ENCODE measurements at places on chromosomes 2 and 18.

DNA sequence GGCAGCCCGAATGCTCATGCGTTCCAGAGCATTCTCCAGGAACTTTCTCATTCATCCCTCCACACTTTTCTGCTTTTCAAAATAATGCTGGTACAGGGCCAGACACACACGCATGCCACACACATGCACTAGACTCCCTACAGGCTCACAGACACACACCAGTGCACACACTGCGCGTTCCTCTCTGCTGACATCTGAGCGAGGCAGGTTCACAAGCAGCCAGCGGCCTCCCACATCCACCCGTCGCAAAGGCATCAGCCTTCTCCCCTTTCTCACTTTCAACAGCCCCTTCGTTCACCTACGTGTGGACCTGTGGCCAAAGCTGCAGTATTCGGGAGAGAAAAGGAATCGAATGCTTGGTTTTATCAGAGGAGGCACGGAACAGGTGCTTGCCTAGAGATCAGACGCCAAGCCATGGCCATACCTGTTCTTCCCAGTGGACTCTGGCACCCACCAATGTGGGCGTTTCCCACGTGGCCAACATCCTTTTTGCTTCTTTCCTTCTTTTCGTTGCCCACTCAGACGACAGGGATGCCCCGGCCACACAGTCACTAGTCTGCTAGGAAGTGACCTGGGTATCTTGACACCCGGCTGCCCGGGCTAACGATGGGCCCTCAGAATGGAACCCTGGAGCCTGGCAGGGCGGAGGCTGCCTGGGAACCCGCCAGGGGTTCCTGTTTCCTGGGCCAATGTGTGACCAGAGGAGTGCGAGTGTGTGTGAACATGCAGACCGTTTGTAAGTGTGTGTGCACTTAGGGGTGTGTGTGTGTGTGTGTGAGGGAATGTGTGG lies 85.8 kb upstream of the ID2 start:
- no peak for DNase-seq

- DNase-seq, result no peak
Measured at GRCh38 chr2:36405183-36405582, 49.6 kb downstream of the CRIM1 start.

- DNase-seq, result no peak
Measured at GRCh38 chr2:233572468-233572867, 5.9 kb upstream of the USP40 start.

DNA sequence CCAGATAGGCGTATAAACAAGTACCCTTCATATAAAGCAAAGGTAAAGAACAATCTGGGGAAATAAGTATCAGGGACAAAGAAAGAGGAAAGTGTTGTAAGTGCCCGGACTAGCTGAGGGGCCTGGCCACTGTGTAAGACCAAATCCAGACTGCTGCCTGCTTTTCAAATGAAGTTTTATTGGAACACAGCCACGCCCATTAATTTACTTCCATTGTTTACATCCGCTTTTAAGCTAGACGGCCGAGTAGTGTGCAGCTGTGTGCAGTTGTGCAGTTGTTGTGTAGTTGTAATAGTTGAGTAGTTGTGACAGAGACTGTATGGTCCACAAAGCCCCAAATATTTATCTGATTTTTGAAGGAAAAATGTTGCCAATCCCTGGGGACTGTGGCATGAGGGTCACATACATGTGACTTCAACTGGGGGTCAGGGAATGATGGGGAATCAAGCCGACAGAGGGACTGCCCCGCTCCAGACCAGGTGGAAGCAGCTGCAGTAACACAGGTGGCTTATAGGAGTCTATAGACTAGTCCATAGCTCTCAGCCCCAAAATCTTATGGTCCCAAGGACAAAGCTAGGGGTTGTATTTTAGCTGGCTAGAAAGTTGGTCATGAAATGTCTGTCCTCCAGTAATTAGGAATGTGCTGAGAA lies 30.0 kb downstream of the FHL2 start:
- no peak for DNase-seq

- no peak for DNase-seq
Measured at GRCh38 chr2:170924969-170925368, 4.1 kb upstream of the GORASP2 start.

- DNase-seq, result no peak
Measured at GRCh38 chr2:9748577-9748976, 94.7 kb upstream of the TAF1B start.

GRCh38 chr2:173862612-173863217 lies 102.5 kb downstream of the SP3 start:
- DNase-seq, result no peak

GRCh38 chr2:101023327-101024107 lies 21.4 kb downstream of the RPL31 start:
- DNase-seq, result no peak

DNA sequence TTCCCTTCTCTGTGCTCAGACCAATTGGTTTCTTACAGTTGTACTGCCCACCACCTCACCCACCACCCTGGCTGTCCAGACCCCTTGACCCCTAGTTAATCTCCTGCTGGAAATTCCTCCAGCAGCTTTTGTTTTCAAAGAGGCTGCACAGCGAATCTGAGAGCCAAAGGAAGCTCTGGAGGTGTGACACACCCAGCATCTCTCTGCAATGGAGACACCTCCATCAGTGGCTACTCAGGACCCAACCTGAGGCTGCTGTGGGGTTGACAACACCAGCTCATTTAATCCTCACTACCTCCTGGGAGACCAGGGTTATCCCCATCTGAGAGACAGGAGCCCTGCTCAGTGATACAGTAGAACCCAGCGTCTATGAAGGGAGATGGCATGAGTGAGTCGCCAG lies 86.4 kb downstream of the BIN1 start:
- DNase-seq, result no peak

- DNase-seq, result no peak
Measured at GRCh38 chr2:121583555-121583954, 52.9 kb downstream of the RNU4ATAC start.

DNA sequence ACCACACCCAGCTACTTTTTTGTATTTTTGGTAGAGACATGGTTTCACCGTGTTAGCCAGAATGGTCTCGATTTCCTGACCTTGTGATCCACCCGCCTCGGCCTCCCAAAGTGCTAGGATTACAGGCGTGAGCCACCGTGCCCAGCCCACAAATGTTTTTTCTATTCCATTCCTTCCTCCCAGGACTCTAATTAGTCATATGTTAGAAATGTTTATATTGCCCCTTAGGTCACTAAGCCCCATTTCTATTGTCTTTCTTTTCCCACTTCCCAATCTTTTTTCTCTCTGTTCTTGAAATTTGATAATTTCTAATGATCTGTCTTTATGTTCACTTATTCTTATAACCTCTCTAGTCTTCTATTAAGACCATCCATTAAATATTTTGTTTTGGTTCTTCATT lies 31.3 kb upstream of the CDCA7 start:
- DNase-seq, result no peak

GRCh38 chr2:240816584-240817495 lies 3.2 kb downstream of the KIF1A start:
- no peak for DNase-seq

- DNase-seq, result peak; percentile 56
Measured at GRCh38 chr2:203811491-203812221, 55.9 kb upstream of the CTLA4 start.

- no peak for DNase-seq
Measured at GRCh38 chr2:25207078-25207545, 38.7 kb upstream of the POMC start.

DNA sequence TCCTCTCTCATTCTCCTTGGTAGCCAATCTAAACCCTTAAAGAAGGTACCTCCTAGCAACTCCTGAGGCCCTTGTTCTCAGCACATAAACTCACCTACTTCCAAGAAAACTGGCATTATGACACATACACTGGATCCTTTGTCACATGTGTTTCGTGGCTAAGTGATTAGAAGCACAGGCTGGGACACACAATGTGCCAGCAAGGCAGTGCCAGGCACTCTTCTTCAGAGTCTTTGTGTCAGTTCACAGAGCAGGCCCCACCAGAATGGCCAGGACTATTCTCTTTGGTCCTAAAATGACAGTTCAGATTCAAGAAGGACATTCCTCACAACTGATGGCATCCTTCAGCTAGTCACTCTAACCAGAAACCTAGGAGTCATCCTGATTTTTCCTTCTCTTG lies 40.3 kb downstream of the SMC6 start:
- no peak for DNase-seq

GRCh38 chr2:123624816-123625215 lies 400.3 kb upstream of the CNTNAP5 start:
- no peak for DNase-seq

DNA sequence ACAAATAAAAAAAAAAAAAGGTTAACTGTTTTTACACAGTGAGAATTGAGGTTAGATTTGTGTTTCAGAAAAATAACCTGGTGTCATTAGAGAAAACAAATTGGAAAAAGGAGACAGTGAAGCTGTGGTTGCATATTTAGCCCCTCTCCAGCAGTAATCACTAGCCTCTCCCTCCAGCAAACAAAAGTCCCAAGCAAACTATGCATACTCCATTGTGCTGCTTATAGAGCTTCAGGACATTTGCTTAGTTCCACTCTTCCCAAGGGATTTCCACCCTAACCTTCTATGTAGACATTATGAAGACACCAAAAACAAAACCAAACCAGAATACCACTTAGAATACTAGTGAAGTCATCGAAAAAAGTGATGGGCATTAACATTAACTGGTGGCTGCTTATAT lies 534.2 kb upstream of the CDH2 start:
- DNase-seq, result no peak

DNA sequence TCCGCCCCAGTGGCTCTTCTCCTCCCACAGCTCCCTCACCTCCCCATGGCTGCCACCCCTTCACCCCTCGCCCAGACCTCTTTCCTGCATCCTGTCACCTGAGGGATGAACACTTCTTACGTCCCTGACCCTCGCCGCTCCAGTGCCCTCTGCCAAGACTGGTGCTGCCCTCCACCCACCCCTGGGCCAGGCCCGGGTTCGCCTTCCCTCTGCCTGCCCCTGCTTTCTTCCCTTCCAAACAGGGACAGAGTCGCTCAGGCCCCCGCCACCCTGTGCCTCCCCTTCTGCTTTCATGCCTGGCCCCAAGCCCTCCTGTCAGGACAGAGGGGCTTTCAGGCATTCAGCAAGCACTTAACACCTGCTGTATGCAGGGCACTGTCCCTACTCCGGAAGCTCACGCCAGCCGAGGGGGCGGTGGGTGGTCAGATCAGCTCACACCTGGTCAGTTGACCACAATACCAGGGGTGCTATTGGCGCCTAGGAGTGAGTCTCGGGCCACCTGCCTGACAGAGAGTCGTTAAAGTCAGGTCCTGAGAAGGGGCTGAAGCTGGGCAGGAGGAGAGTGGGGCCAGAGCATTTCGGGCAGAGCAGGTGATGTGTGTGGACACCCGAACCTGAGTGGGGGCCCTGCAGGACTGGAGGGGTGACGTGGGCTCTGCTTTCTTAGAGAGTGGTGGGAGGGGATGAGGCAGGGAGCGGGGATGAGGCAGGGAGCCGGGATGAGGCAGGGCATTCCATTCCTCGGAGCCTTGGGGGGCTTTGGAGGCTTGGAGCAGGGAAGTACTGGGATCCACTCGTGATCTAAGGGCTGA lies 26.0 kb upstream of the HPCAL1 start:
- no peak for DNase-seq

DNA sequence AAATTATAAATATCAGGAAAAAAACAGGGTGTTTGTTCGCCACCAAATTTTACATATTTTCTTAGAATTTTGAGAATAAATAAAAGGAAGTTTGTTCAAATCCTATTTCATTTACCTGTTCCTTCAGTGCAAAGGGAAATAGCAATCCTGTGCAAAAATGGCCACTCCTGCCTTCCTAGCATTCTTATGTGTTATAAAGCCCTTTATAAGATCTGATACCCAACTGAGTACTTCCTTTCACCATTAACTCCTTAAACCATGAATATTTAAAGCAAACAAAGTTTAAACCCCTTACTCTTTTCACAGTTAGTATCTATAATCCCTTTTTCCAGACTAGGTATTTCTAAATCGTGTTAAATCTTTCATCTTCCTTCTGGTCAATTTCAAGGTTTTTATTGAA lies 427.8 kb downstream of the NR4A2 start:
- DNase-seq, result no peak

- DNase-seq, result no peak
Measured at GRCh38 chr2:102789349-102790090, 27.7 kb downstream of the TMEM182 start.

- no peak for DNase-seq
Measured at GRCh38 chr2:200378652-200379290, 72.3 kb downstream of the SPATS2L start.

DNA sequence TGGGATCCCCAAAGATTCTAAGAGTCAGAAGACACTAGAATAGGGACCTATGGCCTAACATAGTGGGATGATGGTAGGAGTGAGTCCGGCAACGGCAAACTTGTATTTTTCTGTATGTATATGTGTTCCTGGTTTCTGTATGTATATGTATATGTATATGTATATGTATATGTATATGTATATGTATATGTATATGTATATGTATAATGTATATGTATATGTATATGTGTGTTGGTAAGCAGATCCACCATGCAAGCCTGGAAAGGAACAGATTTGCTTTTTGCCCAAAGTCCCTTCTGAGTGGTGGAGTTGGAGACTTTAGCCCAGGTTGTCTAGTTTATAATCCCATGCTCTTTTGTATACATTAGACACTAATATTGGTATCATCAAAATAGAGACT lies 46.6 kb downstream of the MFSD6 start:
- no peak for DNase-seq

GRCh38 chr2:107588181-107588580 lies 238.5 kb upstream of the RGPD4 start:
- no peak for DNase-seq

- no peak for DNase-seq
Measured at GRCh38 chr2:8403876-8404275, 278.0 kb upstream of the ID2 start.

- DNase-seq, result no peak
Measured at GRCh38 chr2:131408207-131408606, 44.2 kb upstream of the RAB6D start.

- DNase-seq, result no peak
Measured at GRCh38 chr18:30639361-30639760, 403.2 kb downstream of the DSC3 start.

DNA sequence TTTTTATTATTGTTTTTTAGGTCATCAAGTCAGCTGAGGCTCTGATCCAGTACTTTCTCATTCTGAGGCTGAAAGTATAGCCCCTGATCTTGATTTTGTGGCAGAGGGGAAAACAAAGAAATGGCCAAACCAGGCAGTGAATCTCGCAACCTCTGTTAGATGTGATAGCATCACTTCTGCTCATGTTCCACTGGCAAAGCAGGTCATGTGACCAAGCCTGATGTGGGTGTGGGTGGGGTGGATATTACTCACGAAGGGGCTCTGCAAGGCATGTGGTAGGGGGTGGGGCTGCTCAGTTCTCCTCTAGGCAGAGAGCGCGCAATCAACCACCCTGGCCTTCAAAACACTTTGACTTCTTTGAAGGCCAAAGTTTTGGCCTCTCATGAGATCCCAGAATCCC lies 254.2 kb downstream of the MYCN start:
- DNase-seq, result no peak

GRCh38 chr2:97963079-97963406 lies 32.7 kb downstream of the TMEM131 start:
- DNase-seq, result no peak

- no peak for DNase-seq
Measured at GRCh38 chr2:234001380-234002160, 48.9 kb upstream of the SPP2 start.

Measured in stimulated activated CD4-positive, alpha-beta T cell treated with anti-CD3 and anti-CD28 coated beads, Interleukin-4, amount 100 ng/mL, for 4 hours (primary cell).